ENCODE measurements at places on chromosomes 12 and 14.

DNA sequence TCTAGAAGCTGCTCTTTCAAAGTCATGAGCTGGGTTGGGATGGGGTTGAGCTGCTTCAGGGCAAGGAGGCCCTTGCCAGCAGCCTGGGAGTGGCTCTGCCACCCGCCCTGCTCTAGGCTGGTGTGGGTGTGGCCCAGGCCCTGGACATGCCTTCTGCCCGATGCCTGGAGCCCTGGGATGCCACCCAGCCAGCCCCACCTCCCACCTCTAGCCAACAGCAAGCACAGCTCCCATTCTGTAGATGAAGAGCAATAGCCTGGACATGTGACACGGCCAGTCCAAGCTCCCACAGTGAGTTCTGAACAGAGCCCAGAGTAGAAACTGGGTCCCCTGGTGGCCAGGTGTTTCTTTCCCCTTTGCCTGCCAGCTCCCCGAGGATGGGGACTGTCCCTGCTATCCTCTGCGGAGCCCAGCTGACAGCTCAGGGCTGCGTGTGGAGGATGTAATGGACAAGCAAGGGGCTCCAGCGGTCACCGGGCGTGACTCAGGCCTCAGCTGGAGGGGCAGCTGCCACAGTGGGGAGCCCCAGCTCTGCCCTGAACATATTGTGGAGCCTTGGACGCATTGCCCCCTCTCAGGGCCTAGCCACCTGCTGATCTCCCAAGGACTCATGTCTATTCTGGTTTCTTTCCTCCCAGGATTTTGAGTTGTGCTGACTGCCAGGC lies 165.2 kb downstream of the TSPAN9 start:
- no peak for DNase-seq

GRCh38 chr12:114286145-114286544 lies 119.8 kb downstream of the TBX5 start:
- no peak for DNase-seq

DNA sequence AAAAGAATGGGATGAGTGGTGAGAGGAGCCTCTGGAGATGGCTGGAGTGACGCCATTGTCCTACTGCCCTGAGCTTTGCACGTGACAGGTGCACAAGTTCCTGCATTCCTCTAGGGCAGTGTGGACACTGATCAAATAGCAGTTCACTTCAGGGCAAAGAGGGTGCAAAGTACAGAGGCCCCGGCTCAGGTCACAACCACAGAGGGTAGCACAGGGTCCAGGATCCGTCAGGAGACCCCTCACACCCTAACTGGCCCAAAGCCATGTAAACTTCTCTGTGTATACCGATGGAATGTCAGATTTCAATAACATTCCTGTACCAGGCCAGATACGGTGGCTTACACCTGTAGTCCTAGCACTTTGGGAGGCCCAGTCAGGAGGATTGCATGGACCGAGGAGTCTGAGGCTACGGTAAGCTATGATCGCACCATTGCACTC lies 10.4 kb upstream of the FBLN5 start:
- DNase-seq = no peak

DNA sequence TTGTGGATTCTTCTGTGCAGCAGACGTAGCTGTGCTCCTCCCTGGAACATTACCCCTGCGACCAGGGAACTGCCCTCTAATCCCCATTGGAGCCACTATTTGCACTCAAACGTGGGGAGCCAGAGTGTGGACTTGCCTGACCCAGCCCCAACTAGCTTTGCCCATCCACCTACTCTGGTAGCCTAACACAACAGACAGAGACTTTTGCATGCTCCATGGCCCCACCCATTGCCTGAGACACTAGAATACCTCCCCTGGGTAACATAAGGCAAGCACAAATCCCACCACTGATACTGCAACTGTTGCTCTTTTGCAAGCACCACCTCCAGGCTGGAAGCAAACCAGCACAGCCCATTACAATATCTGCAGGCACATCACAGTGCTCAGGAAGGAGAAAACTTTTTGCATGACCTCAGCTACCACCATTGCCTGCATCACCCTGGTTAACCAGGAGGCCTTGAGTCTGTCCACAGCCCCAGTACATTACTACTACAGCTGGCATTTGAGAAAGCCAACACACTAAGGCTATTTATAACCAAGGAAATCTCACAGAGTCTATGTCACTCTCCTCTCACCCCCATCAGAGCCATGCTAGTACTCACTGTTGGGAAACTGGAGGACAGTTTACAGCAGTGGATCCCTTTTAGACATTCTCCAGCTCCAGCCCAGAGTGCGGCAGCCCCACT lies 15.0 kb downstream of the CEP128 start:
- DNase-seq = no peak

All from type B pancreatic cell (in vitro differentiated cells).